ENCODE measurements at places on chromosomes 3 and 15. TPM values are rescaled to one million over a fixed set of nuclear protein-coding genes. Genes with fewer than 3 reads are reported as not detected.

Gene SLC4A7
- total RNA-seq: 62.3 TPM

Gene SRGAP3
- 3.5 TPM for total RNA-seq

Gene EXOG
- total RNA-seq: 13.0 TPM

Gene ATP13A5
- total RNA-seq: not detected

Gene CGNL1
- total RNA-seq: not detected

Gene PATL2
- 17.2 TPM for total RNA-seq

Gene ITIH1
- not detected for total RNA-seq

Gene SPINK8
- not detected for total RNA-seq

Gene SEMA3B
- total RNA-seq: 0.97 TPM

Gene CCR8
- total RNA-seq: 0.48 TPM

Gene NR2E3
- total RNA-seq: not detected

Gene GOLGA8J
- total RNA-seq: not detected

Gene FYCO1
- total RNA-seq: 14.0 TPM

Gene TIMP4
- total RNA-seq: 0.50 TPM

Gene ACKR2
- 0.74 TPM for total RNA-seq

Measured in activated CD4-positive, alpha-beta memory T cell treated with anti-CD3 and anti-CD28 coated beads for 36 hours (primary cell).